ENCODE measurements at places on chromosomes 5 and 9.

- no peak for DNase-seq
These were observed 56.1 kb downstream of the CFAP90 start for GRCh38 chr5:7794823-7795222.

GRCh38 chr5:158943057-158943456 lies 156.7 kb downstream of the EBF1 start:
- DNase-seq = no peak

DNA sequence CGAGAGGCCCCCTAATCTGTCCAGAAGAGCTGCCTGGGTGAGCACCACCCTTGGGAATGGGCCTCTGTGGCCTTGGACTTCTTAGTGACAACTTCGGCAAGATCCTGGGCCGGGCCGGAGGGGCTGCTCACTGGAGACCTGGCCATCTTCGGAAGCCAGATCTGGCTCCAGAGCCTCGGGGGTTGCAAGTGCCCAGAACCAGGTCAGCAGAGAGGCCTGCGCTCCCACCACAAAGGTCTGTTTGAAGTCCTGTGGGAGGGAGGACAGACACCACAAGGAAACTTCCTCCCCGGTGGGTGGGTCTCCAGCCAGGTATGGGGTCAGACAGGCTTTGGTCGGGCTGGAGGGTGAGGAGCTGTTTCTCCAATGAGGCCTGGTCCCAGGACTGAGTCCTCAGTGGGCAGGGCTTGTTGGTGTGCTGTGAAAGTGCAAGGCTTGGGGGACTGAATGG lies 86.1 kb downstream of the DAB2IP start:
- no peak for DNase-seq

DNA sequence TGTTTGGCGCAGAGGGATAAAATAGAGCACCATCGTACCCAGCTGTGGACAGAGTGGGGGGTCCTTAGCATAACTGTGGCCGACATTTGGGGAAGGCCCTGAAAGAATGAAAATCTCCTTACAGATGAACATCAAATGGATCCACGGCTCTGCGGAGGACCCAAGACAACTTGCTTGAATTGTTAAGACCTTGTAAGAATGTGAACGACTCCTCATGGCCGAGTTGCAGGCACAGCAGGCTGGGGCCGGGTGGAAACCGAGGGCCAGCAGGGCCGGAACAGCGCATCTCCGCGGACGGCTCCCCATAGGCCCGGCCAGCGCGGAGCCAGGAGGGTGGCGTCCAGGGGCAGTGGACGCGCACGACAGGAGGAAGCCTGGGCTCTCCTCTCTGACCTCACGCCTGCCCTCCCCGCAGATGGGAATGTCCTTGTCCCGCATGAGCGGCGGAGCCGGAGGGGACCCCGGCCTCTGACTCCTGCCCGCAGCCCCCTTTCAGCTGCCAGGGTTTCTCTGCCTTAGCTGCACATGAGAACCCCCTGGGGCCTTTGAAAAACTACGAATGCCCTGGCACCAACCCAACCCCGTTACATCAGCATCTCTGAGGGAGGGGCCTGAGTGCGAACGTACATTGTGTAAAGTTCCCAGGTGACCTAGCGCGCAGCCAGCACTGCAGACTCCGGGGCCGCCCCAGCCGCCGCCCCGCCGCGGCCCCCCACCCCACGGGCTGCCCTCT lies 36.2 kb upstream of the PTCH1 start:
- no peak for DNase-seq

DNA sequence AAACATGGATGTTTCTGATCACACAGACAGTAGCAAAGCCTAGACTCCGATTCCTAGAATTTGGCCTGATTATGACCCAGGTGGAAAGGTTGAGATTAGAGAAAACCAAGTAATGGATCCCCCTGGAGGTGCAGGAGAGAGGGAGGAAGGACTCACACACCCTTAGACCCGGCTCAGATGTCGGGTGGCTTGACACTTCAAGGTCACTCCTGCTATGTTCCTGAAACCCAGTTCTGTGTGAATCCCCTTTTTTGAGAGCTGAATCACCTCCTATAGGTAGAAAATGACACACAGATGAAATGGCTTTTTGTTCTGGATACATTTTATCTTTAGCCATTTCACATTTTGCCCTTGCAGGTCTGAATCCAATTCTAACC lies 192.8 kb downstream of the ARRDC3 start:
- DNase-seq = no peak

DNA sequence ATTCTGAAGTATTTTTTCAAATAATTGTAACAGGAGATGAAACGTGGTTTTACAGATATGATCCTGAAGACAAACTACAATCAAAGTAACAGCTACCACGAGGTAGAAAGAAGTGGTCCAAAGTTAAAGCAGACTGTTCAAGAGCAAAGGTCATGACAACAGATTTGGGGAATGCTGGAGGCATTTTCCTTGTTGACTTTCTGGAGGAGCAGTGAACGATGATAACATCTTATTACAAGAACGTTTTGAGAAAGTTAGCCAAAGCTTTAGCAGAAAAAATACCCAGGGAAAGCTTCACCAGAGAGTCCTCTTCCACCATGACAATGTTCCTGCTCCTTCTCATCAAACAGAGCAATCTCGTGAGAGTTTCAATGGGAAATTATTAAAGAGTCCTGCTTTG lies 145.4 kb upstream of the NREP start:
- no peak for DNase-seq

GRCh38 chr9:14452539-14452938 lies 138.6 kb upstream of the NFIB start:
- no peak for DNase-seq

DNA sequence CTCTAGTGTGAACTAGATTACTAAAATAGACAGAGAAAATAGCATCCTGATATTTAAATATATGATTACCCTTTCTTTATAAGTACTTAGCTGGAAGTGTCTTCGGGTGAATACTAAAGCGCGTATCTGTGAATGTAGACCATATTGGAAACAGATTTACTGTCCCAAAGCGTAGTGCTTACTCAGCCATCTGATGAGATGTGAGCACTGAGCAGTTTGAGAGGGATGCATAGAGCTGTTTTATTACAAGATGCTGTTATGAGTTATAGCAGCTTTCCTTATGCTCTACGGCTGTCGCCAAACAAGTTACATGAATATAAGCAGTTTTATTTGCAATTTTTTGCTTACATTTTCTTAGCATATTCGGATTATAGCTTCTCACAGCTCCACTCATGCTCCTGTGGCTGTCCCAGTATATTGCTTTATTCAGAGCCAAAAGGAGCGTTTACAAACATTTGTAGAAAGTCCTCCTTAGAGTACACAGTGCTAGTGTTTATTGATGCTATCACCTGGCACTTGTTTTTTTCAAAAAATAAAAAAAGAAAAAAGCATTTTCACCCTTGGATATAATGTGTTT lies 981.4 kb upstream of the WWC1 start:
- no peak for DNase-seq

GRCh38 chr5:177557041-177557647 lies 2.8 kb upstream of the FAM193B start:
- peak; percentile 31 for DNase-seq

DNA sequence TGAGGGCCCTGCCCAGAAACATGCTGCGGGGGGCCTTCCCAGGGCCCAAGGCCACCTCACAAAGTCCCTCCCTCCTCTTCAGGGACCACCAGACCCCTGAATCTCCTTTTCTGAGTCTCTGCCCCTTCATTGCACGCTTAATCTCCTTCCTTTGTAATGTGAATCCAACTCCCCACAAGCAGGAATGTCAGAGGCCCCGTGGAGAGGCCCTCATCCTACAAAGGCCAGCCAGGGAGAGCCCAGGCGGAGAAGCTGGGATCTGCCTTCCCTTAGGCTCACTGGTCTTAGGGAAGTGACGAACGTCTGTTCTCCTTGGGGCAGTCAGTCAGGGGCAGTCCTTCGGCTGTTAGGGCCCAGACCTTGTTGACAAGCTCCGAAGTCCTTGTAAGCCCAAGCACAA lies 2.3 kb downstream of the SMIM33 start:
- DNase-seq = no peak
